Glutamatergic neuron (in vitro differentiated cells): ENCODE measurements at places on chromosomes 4 and X.

DNA sequence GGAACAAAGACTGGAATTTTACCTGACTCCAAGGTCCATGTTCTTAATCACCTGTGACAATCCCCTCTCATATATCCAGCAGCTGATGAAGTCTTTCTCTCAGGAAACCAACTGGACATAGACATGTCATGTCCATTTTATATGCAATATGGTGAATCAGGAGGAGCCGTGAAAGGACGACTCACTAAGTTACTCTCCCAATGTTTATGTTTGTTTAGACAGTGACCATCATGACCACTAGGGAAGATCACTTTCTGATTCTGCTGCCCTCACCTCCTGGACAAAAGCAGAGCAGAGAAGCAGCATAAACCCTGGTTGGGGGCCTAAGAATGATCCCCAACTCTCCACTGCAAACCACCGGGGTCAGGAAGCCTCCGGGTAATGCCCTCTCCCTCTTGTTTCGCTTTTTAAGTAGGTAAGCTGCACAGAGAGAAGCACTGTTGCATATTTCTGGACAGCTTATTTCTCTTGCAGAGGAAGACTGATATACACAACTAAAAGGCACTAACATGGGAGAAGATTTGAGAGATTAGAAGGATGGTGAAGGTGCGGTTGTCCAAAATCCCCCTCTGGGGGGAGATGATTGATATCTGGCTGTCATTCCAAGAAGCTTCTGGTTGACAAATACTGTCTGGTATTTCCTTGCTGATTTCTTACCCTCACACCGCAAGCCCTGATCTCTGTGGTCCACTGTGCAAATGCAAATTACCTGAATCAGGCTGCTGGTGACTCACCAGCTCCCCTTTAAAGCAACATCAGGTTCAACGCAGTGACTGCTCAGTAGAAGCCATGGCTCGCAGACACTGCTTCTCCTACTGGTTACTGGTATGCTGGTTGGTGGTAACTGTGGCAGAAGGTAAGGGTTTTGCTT lies at the start of gene ODAPH:
TSS of gene ODAPH (plus strand) at position 773 of the 871 bp plus-strand sequence. CDS start at position 790, 17 bp downstream.
- DNase-seq = no peak

DNA sequence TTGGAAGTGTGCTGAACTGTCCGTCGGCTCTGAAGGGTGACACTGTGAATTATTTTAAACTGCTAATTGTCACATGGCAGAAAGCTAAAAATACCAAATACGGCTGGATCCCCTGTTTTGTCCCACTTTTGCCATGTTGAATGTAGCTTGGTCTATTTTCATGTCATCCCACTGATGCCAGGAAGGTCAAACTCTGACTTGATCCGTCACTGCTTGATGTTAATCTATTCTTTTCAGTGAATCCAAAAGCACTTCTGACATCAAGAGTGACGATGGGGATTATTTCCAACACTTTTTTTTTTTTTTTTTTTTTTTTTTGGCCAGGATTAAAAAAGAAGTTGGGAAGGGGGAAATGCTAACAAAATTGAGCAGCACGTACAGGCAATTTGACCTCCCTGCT lies 734.6 kb upstream of the TENM3 start:
- no peak for DNase-seq

GRCh38 chr4:99720206-99720605 lies 62.6 kb upstream of the C4orf54 start:
- DNase-seq = no peak

GRCh38 chr4:11931266-11931820 lies 502.6 kb upstream of the HS3ST1 start:
- no peak for DNase-seq

DNA sequence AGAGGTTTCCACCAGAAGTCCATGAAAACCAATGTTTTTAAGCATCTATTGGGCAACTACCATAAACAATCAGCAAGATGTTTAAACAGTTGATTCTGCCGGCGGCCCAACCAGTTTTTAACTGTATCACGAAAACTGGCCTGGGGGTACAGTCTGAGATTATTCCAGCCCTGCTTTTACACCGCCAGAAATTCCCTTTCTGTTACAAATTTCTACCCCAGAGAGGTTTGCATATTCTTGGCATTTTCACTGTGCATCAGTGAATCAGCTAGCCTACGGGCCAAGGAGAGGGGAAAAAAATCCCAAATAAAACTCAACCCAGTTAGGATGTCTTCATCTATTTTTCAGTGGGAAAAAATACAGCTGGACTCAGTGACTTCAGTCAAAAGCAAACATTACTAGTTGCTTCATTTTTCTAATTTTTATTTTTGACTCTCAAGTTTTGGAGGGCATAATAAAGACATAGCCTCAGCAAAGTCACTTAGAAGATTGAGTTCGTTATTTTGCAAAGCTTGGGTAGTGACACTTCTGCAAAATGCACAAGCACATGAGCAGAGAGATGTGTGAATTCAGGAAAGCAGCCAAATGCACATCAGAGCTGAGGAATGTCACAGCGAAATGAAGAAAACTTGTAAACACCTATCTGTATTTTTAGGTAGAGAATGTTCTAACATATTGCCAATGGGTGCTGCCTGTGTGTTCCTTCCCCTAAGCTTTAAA lies 167.8 kb upstream of the GK2 start:
- no peak for DNase-seq
